ENCODE measurements at places on chromosomes 3 and 15. TPM values are rescaled to one million over a fixed set of nuclear protein-coding genes. Genes with fewer than 3 reads are reported as not detected.
A peak's percentile ranks its signal among the peaks of the same experiment; 100 is the strongest.

GOLGA6B gene
- not detected for total RNA-seq

ACKR4 gene
- 1.1 TPM for total RNA-seq

GRCh38 chr15:54304321-54304720 is 326.1 kb downstream of the UNC13C start:
- DNase-seq, result no peak

DNA sequence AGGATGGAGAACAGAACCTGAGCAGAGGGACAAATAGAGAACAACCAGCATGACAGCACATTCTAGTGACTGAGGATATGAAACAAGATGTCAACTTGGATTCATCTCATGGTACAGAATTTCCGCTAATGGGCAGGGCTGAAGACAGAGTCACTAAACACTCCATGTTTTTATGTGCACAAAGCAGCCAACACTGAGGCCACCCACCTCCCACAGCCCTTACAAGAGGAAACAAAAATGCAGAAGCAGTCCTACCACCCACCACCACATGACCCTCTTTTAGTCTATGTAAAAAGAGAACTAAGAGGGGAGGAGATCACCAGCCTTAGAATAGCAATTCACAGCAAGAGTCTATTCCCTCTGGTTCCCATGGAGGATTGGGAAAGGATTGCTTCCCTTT is 131.4 kb upstream of the UBE2E2 start:
- no peak for DNase-seq

- DNase-seq, result no peak
Observed at GRCh38 chr3:65288776-65289175, 601.0 kb upstream of the ADAMTS9 start.

DNA sequence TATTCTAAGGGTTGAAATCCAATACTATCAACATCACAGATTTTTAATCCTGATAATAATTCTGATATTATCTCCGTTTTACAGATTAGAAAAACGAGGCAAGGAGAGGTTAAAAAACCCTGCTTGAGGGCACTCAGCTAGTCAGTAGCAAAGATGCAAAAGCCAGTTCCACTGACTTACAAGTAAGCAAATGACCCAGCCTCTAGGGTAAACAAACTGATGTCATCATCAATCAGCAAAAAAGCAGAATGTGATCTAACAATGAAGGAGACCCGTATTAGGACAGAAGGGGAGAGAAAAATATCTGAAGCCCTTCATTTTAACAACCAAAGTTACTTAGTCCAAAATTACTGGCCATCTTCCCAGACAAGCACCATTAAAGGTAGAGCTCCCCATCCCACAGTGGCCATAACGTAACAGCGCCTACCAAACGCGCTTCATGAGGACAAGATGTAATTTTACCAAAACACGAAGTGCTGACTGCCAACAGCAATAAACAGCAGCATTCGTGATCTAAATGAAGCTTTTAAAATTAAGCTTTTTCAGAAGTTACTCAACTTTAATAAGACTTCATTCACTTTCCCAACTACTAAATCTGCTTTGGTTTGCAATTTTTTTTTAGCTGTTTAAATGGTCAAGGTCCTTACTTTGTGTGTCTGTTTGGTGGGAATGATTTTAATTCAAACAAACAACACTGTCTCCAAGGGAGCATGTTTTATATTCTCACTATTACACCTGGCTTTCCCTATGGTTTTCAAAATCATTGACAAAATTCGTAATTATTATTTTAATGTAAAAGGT is 176.6 kb downstream of the OSBPL10 start:
- DNase-seq, result peak; percentile 52

- DNase-seq, result no peak
Observed at GRCh38 chr3:159170436-159171003, 368.7 kb downstream of the MFSD1 start.

GRCh38 chr15:50354838-50355618 is at the start of gene GABPB1:
Gene GABPB1 (minus strand): TSS chr15:50355198. CDS start chr15:50309798, 45,400 bp downstream.
- DNase-seq, result peak; percentile 98

GRCh38 chr15:79952329-79952728 is 18.7 kb downstream of the BCL2A1 start:
- DNase-seq, result no peak

GRCh38 chr3:179179979-179180759 is 32.0 kb downstream of the PIK3CA start:
- no peak for DNase-seq

GRCh38 chr3:182910936-182911781 is 69.2 kb downstream of the DCUN1D1 start:
- DNase-seq, result no peak
